ENCODE measurements at places on chromosomes 5 and 9.

GRCh38 chr5:135131801-135132680 is 98.0 kb upstream of the PITX1 start:
- DNase-seq, result no peak

- DNase-seq, result peak; percentile 32
These were observed 974 bp downstream of the C9orf40 start for GRCh38 chr9:74951725-74952151.

GRCh38 chr5:119342406-119342805 is 13.4 kb upstream of the TNFAIP8 start:
- DNase-seq, result no peak

DNA sequence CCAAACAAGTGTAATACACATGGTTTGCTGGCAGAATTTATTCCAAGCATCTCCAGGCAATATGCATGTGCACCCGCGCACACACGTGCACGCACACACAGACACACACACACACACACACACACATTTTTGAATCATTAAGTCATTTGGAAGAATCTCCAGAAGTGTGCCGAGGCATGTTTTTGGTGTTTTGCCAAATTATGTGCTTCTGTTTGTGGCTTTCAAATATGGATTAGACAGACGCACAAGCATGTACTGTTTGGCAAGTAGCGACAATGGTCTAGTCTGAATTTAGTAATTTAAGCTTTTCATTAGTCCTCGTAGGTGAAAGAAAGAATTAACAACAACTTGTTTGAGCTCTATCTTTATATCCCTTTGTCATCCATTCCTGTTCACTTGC is 36.7 kb downstream of the NFIB start:
- DNase-seq, result peak; percentile 89

GRCh38 chr9:122816163-122816867 is 12.1 kb downstream of the PDCL start:
- no peak for DNase-seq

DNA sequence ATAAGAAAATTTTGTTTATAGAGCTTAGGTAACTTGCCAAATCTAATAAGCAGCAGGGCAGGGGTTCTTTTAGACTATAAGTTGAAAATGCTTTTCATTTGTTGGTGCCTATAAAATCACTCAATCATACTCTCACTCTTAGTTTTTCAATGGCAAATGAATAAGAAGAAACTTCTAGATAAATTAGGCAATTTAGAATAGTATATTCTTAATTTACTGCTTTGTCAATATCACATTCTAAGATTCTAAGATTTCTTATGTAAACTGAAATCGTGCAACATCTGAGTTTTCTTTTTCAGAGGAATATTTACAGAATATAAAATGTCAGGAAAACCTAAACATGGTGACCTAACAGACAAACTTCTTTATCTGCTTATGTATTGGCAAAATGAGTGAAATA is 849.0 kb downstream of the DTWD2 start:
- DNase-seq, result no peak

DNA sequence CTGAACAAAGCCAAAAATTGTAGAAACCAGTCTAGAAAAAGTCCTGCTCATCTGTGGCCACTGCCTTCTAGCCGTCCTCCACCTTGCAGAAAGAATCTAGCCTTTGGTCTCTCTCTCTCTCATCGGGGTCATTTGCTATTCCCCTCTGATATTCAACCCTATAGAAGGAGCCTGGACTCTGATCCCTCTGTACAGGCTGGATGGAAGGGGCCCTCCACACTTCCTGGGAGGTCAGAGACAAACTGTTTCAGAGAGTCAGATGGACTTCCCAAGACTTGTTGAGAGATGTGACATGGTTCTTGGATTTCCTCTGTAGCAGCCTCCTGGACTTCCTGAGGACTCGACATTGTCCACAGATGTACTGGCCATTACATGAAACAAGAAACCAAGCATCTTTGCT is 85.0 kb upstream of the RUSC2 start:
- DNase-seq, result no peak

DNA sequence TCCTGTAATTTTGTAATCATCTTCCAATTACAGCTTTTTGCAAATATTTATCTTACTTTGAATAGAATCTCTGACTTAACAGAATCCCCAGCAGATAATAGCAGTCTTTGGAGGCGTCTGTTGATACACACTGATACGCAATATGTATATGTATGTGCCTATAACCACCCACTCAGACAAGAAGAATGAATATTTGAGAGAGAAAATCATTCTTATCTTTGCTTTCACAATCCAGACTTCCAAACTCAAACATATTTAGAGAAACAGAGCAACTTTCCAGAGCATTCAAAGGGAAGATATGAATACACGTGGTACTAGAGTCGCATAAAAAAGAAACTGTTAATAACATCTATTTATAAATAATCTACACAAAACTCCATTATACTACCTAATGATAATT is 6.1 kb downstream of the RORB start:
- no peak for DNase-seq

- peak; percentile 63 for DNase-seq
These were observed 2.5 kb downstream of the SH3TC2 start for GRCh38 chr5:149060325-149060724.

DNA sequence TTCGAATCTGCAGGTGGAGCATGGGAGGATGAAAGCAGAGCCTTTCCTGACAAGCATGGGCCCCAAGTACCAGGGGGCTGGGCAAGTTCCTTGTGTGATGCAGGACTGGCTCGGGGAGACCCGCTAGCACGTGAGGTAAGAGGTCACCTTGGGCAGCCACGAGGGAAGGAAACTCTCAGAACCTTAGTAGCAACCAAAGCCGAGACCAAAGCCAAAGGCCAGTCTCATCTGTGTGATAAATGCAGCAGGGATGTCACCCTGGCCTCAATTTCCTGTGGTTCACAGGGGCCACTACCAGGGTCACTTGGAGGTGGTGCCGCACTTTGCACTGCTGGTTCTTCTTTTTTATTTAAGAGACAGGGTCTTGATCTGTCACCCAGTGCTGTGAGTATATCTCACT is 39.5 kb downstream of the PRRT1B start:
- no peak for DNase-seq

DNA sequence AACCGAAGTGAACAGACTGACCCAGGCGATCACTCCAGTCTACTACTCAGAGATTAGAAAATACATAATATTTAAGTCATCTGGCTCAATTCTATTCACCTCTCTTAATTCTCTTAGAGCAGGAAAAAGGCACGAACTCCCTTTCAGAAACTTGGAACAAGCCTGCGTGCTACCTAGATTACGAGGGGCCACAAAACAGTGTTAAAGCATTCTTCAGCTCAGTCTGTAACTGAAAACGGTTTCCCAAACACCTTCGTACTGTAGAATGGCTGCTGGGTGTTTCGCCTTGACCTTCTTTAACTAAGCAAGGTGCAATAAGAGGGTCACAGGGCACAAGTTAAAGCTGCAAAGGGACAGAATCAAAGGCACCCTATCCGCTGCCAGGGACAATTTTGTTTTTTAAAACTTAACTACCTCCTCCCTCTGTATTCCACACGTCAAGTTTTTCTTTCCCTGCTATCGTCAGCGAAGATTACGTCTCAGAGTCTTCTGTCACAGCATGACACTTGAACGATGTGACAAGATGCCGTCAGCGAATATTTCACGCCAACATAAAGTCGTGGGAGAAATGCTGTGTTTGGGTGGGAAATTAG is 687 bp downstream of the LYSMD3 start:
- peak; percentile 31 for DNase-seq
